Stimulated activated CD4-positive, alpha-beta T cell treated with anti-CD3 and anti-CD28 coated beads, Interleukin-4, amount 100 ng/mL, for 24 hours (primary cell): ENCODE measurements at places on chromosomes 2 and 18.
A peak's percentile ranks its signal among the peaks of the same experiment; 100 is the strongest.

DNA sequence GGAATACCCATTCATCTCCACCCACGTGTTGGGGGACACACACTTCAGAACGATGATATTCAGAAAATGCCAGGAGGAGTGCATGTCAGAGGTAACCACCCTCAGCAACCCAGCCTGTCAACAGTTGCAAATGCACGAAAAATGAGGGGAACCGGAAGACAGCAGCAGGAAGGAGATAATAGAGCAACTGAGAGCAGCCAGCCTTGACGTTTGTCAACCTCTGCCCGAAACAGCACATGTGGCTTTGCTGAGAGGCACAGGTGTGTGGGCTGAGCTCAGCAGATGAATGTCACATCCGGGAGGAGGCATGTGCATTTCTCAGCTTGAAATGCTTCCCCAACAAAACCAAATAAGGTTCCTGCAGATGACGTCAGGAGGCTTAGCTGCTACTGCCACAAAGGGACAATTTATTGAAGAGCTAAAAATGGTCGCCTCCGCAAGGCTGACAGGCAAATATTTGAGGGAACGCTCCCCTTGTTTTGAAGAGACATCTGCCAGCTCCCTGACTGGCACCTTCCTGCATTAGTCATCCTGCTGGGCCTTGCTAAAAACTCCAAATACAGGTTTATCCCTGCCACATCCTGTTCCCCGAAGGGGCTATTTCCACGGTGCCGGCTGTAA lies 419.0 kb downstream of the NBAS start:
- DNase-seq: peak; percentile 83

- DNase-seq: no peak
These were observed 194.6 kb downstream of the GPD2 start for GRCh38 chr2:156630579-156631337.

DNA sequence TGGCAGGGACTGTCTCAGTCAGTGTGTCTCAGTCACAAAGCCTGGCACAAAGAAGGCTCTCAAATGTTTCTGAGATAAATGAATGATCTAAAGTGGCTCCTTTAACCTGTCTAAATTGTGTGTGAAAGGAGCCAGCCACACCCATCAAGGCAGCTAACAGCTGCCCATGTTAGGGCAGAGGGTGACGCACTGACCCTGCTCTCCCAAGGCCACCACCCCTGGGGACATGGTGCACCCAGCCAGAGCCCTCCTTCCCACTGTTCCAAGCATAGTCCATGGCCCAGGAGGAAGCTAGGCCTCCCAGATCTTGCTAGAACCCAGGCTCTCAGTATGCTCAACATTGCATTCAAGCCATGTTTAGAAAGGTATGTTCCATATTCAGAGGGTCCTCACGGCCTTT lies 100.3 kb downstream of the KLHL29 start:
- no peak for DNase-seq

GRCh38 chr2:38173683-38174082 lies 97.7 kb upstream of the CYP1B1 start:
- no peak for DNase-seq

GRCh38 chr2:206408323-206409320 lies 34.7 kb upstream of the ADAM23 start:
- no peak for DNase-seq

GRCh38 chr2:235634435-235635158 lies 140.8 kb downstream of the AGAP1 start:
- no peak for DNase-seq

- DNase-seq: no peak
These were observed 163.1 kb downstream of the TMEM18 start for GRCh38 chr2:513981-514706.

DNA sequence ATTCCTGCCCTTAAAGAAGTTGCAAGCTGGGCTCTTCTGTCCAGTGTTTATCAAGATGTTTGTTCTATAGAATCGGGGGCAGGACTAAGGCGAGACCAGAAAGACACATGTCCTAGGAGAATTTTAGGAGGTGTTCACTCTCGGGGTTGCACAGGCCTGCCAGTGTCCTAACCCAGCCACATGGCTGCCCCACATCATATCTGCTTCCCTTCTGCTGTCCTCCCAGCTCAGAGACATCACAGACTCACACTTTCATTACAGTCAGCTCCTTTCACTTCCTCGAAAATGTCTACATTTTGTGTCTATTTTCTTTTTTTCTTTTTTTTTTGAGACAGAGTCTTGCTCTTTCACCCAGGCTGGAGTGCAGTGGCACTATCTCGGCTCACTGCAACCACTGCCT lies 10.7 kb upstream of the MRO start:
- no peak for DNase-seq

DNA sequence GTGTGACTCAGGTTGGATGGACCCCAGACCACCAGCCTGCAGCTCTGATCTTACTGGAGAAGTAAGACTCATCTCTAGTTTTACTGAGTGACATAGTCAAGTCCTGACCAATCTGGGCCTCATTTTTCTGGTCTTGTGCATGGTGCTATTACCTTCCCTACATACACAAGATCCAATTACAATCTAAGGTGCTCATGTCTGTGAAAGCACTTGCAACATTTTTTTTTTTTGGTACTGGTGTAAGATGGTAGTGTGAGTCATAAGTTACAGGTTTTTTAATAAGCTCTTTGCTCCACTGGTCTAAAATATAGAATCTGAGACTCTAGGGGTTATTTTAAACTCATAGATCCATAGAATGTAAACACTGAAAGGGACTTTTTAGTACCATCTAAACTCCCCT lies 117.3 kb upstream of the EFEMP1 start:
- DNase-seq: no peak

DNA sequence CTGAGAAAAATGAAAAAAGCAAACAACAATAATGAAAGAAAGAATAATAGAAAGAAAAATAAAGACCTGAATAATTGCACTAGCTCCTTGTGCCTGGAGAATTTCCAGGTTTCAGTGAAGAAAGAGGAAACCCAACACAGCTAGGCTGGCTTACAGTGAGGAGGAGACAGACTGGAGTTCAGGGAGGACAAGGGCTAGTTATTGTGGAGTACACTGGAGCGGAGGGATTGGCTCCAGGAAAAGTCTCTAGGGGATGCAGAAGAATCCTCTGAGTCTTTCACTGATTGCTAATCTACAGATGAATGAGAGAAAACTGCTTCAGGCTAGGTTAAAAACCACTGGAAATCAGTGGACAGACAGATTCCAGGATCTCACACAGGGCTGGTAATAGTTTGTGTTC lies 163.6 kb upstream of the RBMS1 start:
- DNase-seq: no peak

DNA sequence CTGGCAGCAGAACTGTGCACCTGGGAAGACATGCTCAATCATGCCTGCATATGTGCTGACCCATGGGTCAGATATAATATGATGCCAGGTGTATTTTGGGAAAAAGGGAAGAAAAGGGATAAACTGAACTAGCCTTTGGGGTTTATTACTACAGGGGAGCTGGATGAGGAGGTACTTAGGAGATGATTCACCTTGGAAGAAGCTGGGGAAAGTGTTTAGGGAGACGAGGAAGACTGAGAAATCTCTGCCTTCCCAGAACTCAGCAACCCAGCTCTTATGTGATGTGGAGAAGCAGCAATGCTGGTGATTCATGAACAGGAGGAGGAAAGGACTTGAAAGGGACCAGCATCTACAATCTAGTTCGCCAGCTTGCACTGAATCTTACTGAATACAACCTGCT lies 110.2 kb downstream of the BARD1 start:
- no peak for DNase-seq

- DNase-seq: no peak
These were observed 13.2 kb downstream of the TXNDC2 start for GRCh38 chr18:9898792-9899549.

DNA sequence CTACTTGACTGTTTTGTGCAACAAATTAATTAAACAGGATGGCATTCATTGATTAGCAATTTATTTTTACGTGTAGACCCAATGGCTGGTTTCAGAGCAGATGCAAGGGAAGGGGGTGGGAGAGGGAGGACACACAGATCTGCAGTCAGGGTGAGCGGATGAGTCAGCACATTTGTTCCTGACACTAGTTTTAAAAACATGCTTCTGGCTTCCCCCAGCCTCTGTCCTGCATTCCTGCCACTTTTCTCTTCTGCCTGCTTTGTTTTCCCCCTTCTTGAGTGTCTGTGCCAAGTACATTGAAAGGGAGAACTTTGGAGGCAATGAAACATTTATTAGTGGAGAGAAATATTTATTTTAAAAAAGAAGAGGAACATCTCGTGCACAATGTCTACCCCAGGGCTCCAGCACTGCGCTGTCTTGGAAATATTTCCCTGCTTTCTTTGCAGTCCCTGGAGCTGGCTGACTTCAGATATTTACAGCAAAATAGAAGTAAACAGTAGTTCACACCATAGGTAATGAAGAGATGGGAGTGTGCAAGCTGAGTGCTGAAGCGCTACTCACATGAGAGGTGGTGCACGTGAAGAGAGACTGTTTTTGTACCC lies 52.2 kb downstream of the NRP2 start:
- DNase-seq: no peak

GRCh38 chr2:150204451-150204850 lies 283.0 kb downstream of the RND3 start:
- DNase-seq: no peak

GRCh38 chr2:189249171-189249570 lies 69.6 kb upstream of the COL5A2 start:
- no peak for DNase-seq

DNA sequence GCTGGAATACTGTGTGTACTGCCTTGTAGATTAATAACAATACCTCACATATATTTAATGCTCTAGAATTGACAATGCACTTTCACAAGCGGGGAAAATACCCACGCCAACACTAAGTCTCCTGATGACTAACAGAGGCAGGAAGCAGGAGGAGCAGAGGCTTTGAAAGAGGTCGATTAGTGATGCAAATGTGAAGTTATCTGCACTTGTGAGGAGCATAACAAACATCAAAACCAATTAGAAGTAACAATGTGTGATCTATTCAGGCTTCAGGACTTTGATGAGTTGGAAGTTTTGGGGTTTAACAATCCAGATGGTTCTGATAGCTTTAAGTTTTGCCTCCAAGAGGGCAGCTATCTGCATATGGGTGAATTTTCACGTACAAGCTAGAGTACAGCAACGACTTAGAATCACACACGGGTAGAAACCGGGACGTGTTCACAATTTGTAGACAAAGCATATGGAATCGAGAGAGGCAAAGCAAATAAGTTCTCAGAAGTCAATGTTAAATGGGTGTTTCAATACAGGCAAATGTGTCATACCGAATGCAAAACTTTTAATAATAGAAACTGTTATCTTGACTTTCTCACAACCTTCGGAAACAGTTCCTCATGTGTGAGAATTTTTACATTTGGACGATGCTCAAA lies 114.5 kb downstream of the METTL8 start:
- peak; percentile 77 for DNase-seq

DNA sequence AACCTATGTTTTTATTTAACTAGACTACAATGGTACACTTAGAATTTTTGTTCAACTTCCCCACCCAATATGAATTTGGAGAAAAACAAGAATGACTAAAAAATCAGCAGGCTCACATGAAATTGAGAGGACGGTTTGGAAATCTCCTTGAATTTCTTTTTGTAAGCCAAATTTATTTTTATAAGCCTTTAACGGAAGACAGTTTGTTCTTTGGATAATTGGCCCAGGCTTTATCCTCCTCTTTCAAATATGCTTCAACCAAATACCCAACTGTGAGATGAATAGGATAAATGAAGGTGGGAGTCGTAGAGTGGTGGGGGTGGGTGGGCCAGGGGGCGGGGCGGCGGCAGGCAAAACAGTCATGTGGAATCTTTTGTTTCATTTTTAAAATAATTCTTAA lies 60.6 kb downstream of the FMNL2 start:
- no peak for DNase-seq

GRCh38 chr18:6781142-6781714 lies 51.7 kb downstream of the ARHGAP28 start:
- no peak for DNase-seq

DNA sequence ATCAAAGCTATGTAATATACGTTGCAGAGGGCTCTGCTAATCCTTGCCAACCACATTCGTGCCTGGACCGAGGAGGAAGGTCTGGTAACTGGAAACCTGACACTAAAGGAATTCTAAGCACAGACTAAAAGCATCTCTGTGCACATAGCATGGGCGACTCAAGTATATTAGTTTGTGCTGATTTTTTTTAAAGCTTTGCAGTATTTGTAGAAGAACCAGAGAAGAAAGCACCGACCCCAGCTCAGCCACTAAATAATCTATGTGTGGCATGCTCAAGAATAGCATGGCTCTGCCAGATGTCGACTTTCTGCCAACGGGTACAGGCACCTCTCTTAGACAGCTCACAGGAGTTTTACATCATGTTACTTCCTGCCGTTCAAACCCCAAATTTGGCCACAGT lies 73.2 kb upstream of the NRP2 start:
- DNase-seq: no peak

DNA sequence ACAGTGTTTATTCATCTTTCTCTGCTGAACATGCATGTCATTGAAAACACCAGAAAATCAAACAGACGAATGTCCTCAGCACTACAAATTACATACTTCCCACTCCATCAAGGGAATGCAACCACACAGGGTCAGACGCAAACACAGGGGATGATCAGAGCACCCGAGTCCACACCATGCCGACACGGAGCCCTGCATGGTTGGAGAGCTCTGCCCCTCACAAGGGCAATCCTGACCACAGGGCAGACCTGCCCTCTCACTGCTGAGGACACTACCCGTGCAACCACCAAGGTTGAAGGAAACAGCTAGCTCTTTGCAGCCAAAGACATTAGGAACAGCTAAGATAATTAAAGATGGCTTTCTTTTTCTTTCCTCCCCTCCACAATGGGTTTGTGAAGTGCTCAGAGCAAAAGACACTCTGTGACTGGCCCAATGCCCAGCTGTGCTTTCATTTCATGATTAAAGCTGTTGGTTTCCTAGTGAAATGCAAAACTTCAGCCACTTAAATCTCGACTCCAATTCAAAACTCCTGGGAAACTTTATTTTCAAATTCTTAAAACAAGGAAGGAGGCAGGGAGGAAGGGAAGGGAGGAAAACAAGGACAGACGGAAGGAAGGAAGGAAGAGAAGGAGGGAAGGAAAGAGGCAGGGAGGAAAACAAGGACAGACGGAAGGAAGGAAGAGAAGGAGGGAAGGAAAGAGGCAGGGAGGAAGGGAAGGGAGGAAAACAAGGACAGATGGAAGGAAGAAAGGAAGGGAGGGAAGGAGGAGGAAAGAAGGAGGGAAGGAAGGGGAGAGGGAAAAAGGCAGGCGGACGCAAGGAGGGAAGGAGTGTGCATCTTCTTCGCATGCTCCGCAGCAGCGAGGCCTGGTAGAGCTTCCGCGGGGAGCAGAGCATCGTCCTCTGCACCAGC lies 65.8 kb downstream of the NDUFA10 start:
- DNase-seq: no peak
